Airway epithelial cell (primary cell): ENCODE measurements at places on chromosomes 13 and 19. TPM values are rescaled to one million over a fixed set of nuclear protein-coding genes. Genes with fewer than 3 reads are reported as not detected.

PRDX2 gene
- 476 and 536 TPM in 2 replicates for total RNA-seq

ZNF776 gene
- 3.1 and 5.6 TPM in 2 replicates for total RNA-seq

LRRC63 gene
- total RNA-seq = not detected in 2 replicates

STOML3 gene
- not detected in 2 replicates for total RNA-seq

RFPL4A gene
- not detected in 2 replicates for total RNA-seq

KBTBD6 gene
- 4.8 and 8.9 TPM in 2 replicates for total RNA-seq

CGB5 gene
- not detected in 2 replicates for total RNA-seq

PSG11 gene
- total RNA-seq = not detected in 2 replicates
